ENCODE measurements at places on chromosomes 5 and 9. TPM values are rescaled to one million over a fixed set of nuclear protein-coding genes. Genes with fewer than 3 reads are reported as not detected.

The PPP3R2 gene
- total RNA-seq = not detected

The NOXA1 gene
- total RNA-seq = not detected

The SLC22A4 gene
- total RNA-seq = 0.28 TPM

The GNA14 gene
- total RNA-seq = not detected

The PCDHGC4 gene
- total RNA-seq = 3.6 TPM

The ADAMTS2 gene
- total RNA-seq = not detected
